ENCODE measurements at places on chromosomes 5 and 9.

DNA sequence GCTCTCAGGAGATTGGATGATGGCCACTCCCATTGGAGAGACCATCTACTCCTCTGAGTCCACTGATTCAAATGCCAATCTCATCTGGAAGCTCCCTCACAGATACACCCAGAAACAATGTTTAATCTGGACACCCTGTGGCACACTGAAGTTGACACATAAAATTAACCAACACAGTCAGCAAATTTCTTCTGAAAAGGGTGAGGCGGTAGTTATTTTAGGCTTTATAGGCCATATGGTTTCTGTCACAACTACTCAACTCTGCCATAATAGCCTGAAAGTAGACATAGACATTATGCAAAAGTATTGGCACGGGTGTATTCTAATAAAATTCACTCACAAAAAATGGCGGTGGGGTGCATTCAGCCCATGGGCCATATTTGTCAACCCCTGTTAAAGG, 244.5 kb upstream of the VLDLR start:
- no peak for DNase-seq

GRCh38 chr9:112125951-112126388, 49.1 kb downstream of the SUSD1 start:
- DNase-seq, result no peak

DNA sequence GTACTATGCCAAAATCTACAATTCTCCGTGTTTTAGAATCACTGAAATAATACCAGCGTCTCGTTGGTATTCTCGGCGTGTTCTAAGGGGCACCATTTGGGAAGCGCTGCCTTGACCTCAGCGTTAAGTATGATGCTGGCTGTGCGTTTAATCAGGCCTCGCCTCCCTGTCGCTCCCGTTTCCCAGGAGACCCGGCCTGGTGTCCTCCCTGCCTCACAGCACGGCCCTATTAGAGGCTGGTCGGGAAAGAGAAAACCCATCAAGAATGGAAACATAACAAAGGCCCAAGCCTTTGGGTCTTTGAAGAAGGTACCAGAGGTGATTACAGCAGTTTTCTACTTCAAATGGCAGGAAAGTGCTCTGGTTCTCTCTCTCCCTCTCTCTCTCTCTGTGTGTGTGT, 30.0 kb downstream of the GFPT2 start:
- DNase-seq, result no peak

DNA sequence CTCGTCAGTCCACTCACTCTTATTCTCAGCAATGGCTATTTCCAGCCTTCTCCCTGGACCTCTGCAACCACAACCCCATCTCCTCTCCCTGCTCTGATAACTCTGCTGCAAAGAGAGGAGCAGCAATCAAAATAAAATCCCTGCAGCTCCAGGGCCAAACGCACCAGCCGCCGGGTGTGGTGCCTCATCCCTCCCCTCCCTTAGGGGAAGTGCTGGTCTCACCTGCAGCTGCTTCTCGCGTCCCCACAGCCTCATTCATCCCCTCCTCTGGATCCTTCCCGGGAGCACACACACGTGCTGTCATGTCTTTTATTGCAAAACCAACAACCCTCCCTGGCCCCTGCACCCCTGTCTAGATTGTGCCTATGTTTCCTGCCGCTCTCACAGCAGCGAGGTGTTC, 77.8 kb downstream of the TENT4A start:
- no peak for DNase-seq

DNA sequence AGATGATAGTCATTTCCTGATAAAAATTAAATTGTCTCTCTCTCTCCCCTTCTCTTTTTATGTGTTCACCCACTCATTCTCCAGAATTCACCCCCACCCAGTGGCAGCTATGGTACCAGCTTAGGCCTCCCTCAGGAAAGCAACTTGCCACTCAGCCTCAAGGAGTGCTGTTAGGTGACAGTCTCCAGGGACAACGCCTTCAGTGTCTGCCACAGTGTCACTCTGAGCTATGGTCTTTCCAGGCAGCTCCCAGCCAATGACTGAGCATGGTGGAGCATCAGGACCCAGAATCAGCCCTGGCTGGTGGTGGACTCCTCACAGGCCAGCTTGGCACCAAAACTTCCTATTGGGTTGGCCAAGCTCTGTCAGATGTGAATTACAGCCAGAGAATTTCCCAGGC, 140.9 kb upstream of the PIK3R1 start:
- no peak for DNase-seq

GRCh38 chr9:362561-363273, 148.1 kb downstream of the DOCK8 start:
- no peak for DNase-seq

DNA sequence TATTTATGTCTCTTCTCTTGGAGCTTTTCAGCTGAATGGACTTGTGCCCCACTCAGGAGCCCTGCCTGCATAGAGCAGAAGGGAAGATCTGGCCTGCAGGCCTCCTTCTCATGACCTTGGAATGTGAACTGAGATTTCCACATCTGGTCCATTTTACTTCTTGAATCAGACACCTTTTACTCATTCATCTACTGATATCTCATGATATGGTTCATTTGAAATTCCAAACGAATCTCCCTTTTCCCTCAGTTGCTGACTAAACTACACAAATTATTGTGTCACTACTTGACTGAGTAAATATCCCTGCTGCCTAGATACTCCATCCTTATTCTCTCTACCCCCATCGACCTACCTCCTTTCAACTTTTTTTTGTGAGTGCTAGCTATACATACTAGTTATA, 138.7 kb downstream of the PLCXD3 start:
- no peak for DNase-seq

GRCh38 chr5:80114860-80115259, 79.7 kb downstream of the THBS4 start:
- no peak for DNase-seq

DNA sequence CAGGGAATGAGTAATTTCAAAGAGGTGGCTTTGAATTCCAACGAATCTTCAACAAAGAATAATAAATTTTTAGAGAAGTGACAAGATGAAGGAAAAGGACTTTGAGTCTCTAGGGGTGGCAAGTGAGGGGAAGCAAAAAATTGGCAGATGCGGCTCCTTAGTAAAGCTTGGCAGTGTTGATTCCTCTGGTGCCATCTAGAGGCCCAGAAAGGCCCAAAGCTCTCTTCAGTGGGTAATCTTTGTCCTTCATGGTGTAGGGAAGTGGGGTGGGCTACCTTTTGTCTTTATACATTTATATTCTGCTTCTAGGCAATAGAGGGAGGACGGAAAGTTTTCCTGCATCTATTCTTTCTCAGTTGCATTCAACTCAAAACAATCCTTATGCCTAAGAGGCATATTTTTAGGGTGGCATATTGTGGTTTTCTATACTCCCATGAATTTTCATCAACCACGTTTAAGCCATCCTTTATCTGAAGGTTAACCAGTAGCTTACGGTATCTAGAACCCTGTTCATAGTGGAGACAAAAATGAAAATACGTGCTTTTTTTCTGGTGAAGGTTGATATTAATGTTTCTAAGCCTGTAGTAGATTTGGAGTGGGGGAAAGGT, 17.5 kb upstream of the ROPN1L start:
- DNase-seq, result no peak

DNA sequence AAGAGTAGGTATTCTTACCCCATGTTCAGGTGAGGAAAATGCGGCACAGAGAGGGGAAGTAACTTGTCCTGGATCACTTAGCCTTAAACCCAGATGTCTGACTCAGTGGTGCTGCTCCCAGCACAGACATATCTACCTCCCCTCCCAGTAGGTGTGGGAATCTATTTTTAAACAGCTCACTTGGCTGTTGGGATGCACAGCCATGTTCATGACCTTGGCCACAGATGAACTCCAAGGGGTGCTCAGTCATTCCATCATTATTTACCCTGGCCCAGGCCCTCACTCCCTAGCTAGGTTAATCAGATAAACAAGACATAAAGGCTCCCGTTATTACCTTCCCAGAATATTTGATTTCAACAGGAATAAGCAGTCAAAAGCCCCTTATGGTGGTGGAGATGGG, 88.4 kb upstream of the IQGAP2 start:
- DNase-seq, result no peak

GRCh38 chr9:110255463-110256379, 586 bp downstream of the TXN start:
- no peak for DNase-seq

DNA sequence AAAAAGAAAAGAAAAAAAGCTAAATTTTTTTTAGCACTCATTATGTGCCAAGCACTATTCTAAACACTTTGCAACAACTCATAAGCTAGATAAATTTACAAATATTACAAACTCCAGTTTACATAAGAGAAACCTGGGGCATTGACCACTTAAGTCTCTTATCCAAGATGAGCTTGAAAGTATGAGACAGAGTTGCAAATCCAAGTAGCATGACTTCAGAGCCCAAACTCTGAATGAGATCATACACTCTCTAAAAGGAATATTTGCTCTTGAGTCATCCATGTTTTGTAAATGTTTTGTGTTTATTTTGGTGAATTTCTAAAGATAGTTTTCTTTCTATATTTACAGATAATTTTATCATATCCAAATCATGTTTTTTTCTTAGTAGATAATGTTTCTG, 4.0 kb upstream of the SHOC1 start:
- no peak for DNase-seq

DNA sequence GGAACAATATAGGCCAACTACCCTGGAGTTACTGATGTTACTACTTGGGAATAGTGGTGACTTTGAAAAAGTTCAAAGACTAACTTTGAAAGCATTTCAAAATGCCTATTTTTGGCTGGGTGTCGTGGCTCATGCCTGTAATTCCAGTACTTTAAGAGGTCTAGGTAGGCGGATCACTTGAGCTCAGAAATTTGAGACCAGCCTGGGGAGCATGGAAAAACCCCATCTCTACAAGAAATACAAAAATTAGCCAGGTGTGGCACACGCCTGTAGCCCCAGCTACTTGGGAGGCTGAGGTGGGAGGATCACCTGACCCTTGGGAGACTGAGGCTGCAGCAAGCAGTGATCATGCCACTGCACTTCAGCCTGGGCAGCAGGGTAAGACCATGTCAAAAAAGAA, 105.3 kb downstream of the ARRDC3 start:
- DNase-seq, result no peak

DNA sequence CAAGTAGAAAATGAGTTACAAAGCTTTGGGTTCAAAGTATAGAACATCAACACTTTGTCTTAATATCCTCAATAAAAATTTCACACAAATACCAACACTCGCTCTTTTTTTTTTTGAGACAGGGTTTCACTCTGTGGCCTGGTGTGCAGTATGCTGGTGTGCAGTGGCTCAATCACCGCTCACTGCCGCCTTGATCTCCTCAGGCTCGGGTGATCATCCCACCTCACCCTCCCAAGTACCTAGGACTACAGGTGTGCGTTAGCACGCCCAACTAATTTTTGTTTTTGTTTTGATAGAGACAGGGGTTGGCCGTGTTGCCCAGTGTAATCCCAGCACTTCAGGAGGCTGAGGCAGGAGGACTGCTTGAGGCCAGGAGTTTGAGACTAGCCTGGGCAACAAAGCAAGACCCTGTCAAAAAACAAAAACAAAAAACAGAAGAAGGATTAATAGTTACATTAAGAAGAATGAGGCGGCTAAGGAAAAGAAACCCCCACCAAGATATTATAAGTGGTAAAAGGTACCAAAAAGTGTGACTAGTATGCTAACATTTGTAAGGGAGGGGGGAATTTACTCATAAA, 20.3 kb downstream of the FNBP1 start:
- DNase-seq, result no peak

DNA sequence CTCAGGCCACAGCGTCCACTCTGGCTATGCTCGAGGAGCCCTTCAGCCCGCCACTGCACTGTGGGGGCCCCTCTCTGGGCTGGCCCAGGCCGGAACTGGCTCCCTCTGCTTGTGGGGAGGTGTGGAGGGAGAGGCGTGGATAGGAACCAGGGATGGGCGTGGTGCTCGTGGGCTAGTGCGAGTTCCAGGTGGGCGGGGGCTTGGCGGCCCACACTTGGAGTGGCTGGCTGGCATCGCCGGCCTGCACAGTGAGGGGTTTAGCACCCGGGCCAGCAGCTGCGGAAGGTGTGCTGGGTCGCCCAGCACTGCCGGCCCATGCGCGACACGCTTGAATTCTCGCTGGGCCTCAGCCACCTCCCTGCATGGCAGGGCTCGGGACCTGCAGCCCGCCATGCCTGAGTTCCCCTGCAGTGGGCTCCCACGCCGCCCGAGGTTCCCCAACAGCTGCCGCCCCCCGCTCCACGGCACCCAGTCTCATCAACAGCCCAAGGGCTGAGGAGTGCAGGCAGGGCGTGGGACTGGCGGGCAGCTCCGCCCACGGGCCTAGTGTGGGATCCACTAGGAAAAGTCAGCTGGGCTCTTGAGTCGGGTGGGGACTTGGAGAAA, 103.8 kb downstream of the YTHDC2 start:
- no peak for DNase-seq
